Dermis lymphatic vessel endothelial cell (primary cell): ENCODE measurements at places on chromosomes 4 and X. TPM values are rescaled to one million over a fixed set of nuclear protein-coding genes. Genes with fewer than 3 reads are reported as not detected.

Gene GABRG1
- total RNA-seq: not detected in 2 replicates

Gene SORCS2
- total RNA-seq: 0.11 TPM in 1 of 2 replicates, not detected in the other

Gene DCAF4L1
- under 0.01 and 0.17 TPM in 2 replicates for total RNA-seq

Gene TMEM271
- not detected in 2 replicates for total RNA-seq

Gene RIBC1
- total RNA-seq: 0.11 and 0.17 TPM in 2 replicates
